Central memory CD8-positive, alpha-beta T cell (primary cell): ENCODE measurements at places on chromosomes 5 and 9.

GRCh38 chr5:51033215-51033614 is 350.0 kb upstream of the ISL1 start:
- H3K27me3 ChIP-seq = no peaks in the 10 kb centered on the region
- H3K4me3 ChIP-seq = no peak overlapping the region
- no peaks in the 10 kb centered on the region for H3K36me3 ChIP-seq
- H3K4me1 ChIP-seq = no peaks in the 10 kb centered on the region
- no peak overlapping the region for H3K27ac ChIP-seq

DNA sequence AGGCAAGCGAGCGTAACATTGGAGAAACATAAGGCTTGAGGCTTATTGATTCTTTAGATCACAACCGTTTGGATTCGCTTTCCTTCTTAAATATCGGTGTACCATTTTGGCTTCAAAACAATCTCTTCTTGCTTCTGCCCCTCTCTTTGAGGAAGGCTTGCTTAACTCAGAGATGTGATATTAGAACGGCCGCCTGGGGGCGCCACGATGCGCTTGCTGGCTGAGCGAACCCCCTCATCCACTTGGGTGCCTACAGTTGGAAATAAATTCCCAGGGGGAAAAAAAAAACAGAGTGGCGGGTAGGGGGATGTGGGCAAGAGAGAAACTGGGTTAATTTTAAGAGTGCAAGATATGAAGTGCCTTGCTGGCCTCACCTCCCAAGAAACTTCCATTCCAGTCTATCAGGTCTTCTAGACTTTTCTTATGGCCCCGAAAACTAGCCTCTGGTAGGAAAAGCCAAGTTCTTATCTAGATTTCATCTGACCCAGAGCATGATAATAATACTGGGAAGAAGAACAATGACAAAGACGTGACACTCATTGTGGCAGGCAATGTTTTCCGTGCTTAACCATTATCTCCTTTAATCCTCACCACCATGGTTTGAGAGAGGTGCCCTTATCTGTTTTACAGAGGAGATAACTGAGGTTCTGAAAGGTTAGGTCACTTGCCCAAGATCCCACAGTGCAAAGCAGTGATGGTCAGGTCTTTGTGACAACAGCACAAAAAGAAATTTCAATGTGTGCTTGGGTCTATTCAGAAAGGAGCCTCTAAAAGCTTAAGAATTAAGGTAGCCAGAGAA is 115.8 kb downstream of the DPYSL3 start:
- H3K4me1 ChIP-seq = no peaks in the 10 kb centered on the region
- no peaks in the 10 kb centered on the region for H3K36me3 ChIP-seq
- no peak overlapping the region for H3K4me3 ChIP-seq
- peaks cover 43% of the 10 kb centered on the region for H3K27me3 ChIP-seq

DNA sequence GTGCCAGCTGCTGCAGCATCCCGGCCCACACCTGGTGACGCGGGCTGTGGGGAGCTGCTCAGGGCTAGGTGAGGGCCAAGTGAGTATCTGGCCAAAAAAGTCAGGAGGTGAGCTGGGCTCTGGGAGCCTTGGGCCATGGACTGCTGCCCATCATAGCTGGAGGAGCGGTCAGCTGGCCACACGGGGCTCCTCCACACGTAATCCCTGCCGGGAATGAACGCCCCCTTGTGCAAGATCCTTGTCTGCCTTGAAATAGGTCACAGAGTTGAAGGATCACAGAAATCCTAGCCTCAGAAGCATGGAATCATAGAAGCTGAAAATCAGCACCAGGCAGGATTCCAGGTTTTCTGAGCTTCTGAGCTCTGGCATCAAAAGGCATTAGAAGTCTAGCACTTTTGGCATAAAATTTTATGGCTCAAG is 16.8 kb upstream of the COL27A1 start:
- no peaks in the 10 kb centered on the region for H3K4me1 ChIP-seq
- peaks cover 42% of the 10 kb centered on the region for H3K27me3 ChIP-seq
- no peak overlapping the region for H3K4me3 ChIP-seq
- H3K27ac ChIP-seq = no peak overlapping the region
- H3K36me3 ChIP-seq = no peaks in the 10 kb centered on the region

DNA sequence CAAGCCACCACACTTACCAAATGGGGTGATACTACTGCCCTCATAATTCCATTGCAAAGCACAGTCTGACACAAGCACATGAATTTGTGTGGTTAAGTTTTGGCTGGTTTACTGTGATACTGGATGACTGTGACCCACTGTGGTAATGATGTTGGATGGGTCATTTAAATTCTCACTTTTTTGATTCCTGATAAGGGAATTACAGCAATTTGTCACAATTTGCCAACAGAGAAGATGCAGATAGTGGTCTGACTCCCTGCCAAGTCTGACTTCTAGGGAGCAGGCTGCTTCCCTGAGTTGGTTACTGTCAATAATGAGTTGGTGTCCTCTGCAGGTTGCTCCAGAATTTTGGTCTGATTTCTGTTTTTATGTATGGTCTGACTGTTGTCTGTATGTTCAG is 731.9 kb downstream of the MTRR start:
- H3K36me3 ChIP-seq = peaks cover 2% of the 10 kb centered on the region
- H3K4me1 ChIP-seq = no peaks in the 10 kb centered on the region
- H3K27me3 ChIP-seq = no peaks in the 10 kb centered on the region

DNA sequence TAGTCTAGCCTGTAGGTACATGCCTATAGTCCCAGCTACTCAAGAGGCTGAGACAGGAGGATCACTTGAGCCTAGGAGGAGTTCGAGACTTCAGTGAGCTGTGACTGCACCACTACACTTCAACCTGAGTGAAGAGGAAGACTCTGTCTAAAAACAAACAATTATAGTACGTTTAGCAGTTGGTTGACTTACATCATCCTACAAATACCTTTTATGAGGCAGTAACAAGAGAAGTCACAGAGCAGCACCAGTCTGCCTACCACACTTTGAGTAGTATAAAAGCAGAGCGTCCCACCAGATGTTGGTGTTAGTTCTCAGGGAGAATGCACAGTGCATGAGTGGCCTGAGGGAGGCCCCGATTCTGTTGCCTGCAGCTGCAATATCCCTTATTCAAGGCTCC is 16.1 kb downstream of the ZFR start:
- H3K27ac ChIP-seq = no peak overlapping the region
- no peak overlapping the region for H3K4me3 ChIP-seq
- H3K36me3 ChIP-seq = peaks cover 26% of the 10 kb centered on the region
- DNase-seq = no peak

GRCh38 chr9:68919661-68920060 is 94.3 kb downstream of the PRKACG start:
- no peaks in the 10 kb centered on the region for H3K36me3 ChIP-seq
- H3K4me1 ChIP-seq = no peaks in the 10 kb centered on the region
- DNase-seq = no peak
- H3K27me3 ChIP-seq = no peaks in the 10 kb centered on the region
- H3K27ac ChIP-seq = no peak overlapping the region

DNA sequence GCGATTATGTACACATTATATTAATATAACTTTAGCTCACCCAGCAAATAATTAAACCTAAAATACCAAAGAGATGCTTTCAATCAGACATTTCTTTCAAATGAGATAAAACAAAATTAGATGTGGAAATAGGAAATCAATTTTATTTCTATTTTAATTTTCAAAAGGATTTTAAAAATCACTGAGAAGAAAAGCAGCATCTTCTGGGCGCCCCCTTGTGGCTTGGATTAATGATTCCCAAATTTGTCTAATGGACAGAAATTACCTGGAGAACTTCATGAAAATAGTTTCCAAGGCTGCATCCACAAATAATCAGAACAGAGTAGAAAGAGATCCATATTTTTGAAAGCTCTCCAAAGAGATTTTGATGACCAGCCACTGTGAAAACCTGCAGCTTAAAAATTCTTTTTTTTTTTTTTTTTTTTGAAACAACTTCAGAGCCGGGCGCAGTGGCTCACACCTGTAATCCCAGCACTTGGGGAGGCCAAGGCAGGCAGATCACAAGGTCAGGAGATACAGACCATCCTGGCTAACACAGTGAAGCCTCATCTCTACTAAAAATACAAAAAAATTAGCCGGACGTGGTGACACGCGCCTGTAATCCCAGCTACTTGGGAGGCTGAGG is 50.9 kb upstream of the CEMIP2 start:
- H3K27ac ChIP-seq = no peak overlapping the region
- H3K36me3 ChIP-seq = no peaks in the 10 kb centered on the region
- H3K4me3 ChIP-seq = no peak overlapping the region
- DNase-seq = peak; percentile 39
- peaks cover 17% of the 10 kb centered on the region for H3K4me1 ChIP-seq
- no peaks in the 10 kb centered on the region for H3K27me3 ChIP-seq

GRCh38 chr9:81529556-81530193 is 159.7 kb downstream of the TLE1 start:
- DNase-seq = no peak
- H3K36me3 ChIP-seq = peaks cover 2% of the 10 kb centered on the region
- H3K4me1 ChIP-seq = no peaks in the 10 kb centered on the region
- no peaks in the 10 kb centered on the region for H3K27me3 ChIP-seq

DNA sequence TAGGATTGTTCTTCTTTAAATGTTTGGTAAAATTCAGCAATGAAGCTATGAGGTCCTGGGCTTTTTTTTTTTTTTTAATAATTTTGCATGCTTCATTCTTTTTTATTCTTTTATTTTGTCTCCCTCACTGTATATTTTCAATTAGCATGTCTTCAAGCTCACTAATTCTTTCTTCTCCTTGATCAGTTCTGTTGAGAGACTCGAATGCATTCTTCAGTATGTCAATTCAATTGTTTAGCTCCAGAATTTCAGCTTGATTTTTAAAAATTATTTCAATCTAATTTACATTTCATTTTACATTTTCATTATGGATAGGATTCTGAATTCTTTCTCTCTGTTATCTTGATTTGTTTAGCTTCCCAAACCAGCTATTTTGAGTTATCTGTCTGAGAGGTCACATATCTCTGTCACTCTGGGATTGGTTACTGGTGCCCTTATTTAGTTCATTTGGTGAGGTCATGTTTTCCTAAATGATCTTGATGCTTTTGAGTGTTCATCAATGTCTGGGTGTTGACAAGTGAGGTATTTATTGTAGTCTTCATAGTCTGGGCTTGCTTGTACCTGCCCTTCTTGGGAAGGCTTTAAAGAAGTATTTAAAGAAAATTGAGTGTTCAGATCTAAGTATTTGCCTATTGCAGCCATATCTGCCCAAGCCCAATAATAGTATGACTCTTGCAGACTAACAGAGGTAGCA is 9.1 kb downstream of the LURAP1L start:
- no peaks in the 10 kb centered on the region for H3K4me1 ChIP-seq
- H3K27me3 ChIP-seq = no peaks in the 10 kb centered on the region
- H3K36me3 ChIP-seq = no peaks in the 10 kb centered on the region
- no peak overlapping the region for H3K4me3 ChIP-seq
- DNase-seq = no peak
- no peak overlapping the region for H3K27ac ChIP-seq

- no peak overlapping the region for H3K27ac ChIP-seq
- peaks cover 88% of the 10 kb centered on the region for H3K27me3 ChIP-seq
- H3K36me3 ChIP-seq = no peaks in the 10 kb centered on the region
- H3K4me3 ChIP-seq = peak overlapping the region; percentile 60
Observed at GRCh38 chr9:38422555-38423260, 1.5 kb downstream of the IGFBPL1 start.

GRCh38 chr9:92328225-92328624 is 2.5 kb downstream of the CENPP start:
- H3K36me3 ChIP-seq = peaks cover 16% of the 10 kb centered on the region
- H3K27ac ChIP-seq = no peak overlapping the region
- no peaks in the 10 kb centered on the region for H3K27me3 ChIP-seq

- H3K4me1 ChIP-seq = peaks cover 83% of the 10 kb centered on the region
- no peak for DNase-seq
Observed at GRCh38 chr5:139301808-139302499, 8.4 kb downstream of the MATR3 start.

DNA sequence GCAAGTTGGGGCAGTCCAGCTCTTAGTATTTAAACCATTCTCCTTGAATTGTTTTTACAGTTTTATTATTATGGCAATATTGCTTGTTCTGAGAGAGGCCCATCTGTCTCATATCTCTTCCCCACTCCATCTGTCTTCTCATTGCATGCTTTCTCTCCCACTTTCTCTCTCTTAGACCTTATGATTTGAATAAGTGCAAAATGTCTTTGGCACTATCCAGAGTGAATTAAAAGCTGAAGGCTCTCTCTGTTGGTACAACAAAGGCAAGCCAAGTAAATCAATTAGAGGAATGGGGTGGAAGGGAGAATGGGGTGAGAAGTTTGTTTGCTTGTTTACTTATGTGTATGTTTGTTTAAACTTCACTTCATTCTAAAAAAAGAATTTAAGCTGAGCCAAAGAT is 195.3 kb upstream of the RFX3 start:
- H3K4me1 ChIP-seq = no peaks in the 10 kb centered on the region
- peaks cover 7% of the 10 kb centered on the region for H3K27me3 ChIP-seq
- H3K36me3 ChIP-seq = no peaks in the 10 kb centered on the region
- no peak overlapping the region for H3K4me3 ChIP-seq
- no peak for DNase-seq

DNA sequence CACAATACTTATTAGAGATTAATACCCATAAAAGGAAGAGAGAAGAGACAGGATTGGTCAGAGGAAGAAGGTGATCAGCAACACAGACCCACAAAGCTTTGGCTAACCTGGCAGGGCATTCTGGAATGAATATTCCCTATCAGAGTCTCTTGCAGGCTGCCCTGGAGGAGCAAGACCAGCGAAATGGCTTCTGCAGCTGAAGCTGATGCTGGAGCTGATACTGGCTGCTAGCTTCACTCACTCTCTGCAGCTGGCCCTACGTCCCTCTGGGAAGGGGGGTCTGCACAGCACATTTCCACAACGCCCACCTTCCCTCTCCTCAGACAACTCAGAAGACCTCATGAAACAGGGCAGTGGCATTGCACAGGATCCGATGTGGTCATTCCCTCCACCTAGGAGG is 169.9 kb upstream of the EFNA5 start:
- H3K27me3 ChIP-seq = peaks cover 41% of the 10 kb centered on the region
- H3K36me3 ChIP-seq = no peaks in the 10 kb centered on the region
- no peak overlapping the region for H3K4me3 ChIP-seq
- H3K27ac ChIP-seq = no peak overlapping the region
- DNase-seq = no peak

DNA sequence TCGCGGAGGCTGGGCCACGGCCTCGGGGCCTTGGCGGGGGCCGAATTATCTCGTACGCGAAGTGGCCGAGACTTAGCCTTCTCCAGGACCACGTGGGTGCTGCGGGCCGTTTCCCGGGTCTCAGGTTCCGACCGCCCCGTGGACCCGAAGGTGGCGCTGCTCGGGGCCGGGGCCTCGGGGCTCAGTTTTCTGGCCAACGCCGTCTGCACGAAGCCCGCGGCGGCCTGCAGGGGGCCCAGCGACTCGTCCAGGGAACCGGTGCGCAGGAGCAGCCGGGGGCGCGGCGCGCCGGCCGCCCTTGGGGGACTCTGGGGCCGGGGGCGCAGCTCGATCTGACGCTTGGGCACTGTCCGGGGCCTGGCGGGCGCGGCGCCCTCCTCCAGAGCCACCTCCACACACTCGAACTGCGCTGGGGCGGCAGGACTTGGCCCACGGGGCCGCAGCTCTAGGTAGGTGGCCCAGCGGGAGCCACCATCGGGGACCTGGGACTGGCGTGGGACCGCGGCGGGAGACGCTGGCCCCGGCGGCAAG is 716 bp downstream of the PROB1 start:
- DNase-seq = no peak
- no peak overlapping the region for H3K27ac ChIP-seq
- peaks cover 19% of the 10 kb centered on the region for H3K36me3 ChIP-seq
- H3K4me3 ChIP-seq = peak overlapping the region; percentile 87
- peaks cover 39% of the 10 kb centered on the region for H3K4me1 ChIP-seq
- no peaks in the 10 kb centered on the region for H3K27me3 ChIP-seq
